ENCODE measurements at places on chromosomes 11 and 22.
A peak's percentile ranks its signal among the peaks of the same experiment; 100 is the strongest.

DNA sequence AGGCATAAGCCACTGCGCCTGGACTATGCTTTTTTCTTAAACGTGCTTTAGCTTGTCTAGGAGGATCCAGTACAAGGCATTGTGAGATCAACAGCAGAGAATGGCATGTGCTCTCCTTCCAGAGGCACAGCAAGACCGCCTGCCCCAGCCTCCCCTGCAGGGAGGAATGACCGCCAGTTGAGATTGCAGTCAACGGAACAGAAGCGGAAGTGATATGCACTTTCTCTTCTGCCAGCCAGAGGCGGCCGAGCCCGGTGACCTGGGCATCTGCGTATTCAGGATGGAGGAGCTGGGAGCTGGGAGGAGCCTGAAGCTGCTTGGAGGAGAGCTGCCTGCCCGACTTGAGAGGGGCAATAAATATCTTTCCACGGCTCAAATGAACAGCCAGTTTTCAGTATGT, 243.0 kb downstream of the CTTN start:
- no peak for DNase-seq

DNA sequence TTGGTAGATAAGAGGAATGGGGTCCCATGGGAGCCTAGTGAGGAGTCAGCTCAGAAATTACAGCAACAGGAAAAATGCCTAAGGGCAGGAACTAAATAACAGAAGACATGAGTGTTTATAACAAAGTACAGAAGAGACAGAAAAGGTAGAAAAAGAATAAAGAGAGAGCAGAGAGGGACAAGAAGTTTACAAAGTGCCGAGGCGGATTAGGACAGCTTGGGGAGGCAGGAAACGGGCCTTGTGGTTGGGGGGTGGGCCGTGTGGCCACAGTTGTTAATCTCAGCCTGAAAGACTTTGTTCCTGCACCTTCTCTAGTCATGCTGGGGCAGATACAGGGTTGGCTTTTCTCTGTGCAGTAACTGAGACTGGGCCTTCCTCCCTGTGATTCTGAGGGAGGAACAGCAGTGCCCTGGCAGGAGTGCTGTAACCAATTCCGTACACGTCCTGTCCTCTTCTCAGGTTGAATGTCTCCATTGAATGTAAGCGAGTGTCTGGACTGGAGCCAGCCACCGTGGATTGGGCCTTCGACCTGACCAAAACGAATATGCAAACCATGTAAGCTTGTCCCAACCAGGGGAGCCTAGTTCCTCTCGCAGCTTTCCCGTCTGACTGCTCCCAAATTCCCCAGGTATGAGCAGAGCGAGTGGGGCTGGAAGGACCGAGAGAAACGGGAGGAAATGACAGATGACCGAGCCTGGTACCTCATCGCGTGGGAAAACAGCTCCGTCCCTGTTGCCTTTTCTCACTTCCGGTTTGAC, 13.2 kb downstream of the NAA40 start:
- DNase-seq, result no peak

DNA sequence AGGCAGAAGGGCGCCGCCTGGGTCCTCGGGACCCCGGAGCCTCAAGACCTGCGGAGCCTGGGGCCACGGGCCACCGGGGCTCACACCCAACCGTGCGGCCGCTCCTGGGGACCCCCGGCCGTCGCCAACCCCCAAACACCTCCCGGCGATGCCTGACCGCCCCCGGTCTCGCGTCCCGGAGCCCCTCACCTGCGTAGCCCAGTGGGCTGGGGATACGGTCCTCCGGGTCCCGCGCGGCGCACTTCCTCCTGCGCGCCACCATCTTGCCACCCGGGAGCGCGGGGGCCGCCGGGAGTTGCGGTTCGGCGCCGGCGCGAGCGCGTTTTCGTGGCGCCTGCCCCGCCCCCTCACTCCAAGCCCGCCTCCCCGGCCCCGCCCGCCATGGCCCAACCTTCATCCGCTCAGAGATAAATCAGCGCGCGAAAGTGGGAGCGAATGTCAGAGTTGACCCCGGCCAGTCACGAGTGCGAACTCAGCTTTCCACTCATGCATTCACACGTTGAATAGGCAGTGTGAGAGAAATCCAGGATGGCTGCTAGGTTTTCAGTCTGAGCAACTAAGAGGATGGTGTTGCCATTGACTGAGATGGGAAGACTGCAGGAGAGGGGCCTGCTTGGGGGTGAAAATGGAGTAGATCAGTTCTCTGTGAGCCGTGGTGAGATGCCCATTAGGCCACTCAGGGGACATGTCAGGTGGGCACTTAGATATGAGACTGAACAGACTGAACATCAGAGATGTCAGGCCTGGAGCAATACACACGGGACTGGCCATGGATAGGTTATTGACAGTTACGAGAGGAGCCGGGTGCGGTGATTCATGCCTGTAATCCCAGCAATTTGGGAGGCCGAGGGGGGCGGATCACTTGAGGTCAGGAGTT, at the start of gene RRP7A:
Gene RRP7A (minus strand): TSS at position 272 of the 877 bp plus-strand sequence. CDS start 10 bp downstream, at position 262.
- peak; percentile 81 for DNase-seq

DNA sequence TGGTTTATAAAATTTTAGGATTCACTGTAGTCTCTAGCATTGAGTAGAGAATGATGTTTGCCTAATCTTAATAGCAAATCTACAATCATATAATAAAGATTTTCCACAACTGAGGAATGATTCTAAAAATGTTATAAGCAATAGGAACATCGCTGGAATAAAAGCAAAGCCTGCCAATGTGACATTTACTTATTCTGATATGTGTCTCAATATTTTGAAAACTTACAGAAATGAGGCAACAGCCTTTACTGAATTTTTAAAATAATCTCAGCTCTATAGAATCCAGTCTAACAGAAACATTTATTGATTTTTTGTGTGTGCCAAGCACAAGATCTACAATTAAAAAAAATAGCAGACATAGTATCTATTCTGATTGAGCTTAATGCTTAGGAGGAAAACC, 303.7 kb upstream of the CCDC179 start:
- no peak for DNase-seq

- DNase-seq, result no peak
Observed at GRCh38 chr11:30172883-30173311, 57.9 kb upstream of the FSHB start.

DNA sequence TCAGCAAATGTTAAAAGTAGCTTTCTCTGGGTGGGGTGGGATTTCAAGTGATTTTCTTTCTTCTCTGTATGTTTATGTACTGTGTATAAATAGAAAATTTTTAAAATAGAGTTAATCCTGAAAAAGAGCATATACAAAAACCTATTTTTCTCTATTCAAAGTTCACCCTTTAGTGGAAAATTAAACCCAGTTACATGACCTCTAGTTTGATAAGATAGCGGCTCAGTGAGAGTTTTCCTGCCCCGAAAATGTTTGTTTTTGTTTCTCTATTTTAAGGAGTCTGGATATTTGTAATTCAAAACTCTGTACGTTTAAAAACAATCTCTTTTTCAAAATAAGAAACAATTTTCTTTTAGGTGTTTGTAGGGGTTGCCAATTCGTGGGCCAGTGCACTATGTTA, 42.1 kb upstream of the PITPNB start:
- DNase-seq, result no peak

GRCh38 chr11:2883979-2884815, 1.4 kb downstream of the CDKN1C start:
- no peak for DNase-seq

DNA sequence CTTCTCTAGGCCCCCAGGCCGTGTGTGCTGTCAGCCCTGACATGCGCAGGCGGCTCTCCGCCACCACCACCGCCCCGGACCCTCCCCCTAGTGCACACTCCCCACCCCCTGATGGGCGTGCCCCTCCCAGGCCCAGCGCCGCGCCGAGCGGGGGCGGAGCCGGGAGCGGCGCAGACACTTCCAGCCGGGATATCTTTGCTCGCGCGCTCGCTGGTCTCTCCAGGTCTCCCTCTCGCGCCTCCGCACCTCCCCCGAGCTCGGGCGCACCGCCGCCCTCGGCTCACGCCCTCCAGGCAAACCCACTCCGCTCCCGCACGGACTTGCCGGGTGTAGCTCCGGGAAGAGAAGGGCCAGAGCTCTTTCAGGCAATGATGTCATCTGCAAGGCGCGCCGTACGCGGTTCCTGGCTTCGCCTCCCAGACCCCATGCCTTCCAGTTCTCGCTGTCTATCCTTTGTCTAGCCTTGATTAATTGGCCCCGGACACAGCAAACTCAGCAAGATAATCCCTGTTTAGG, at the start of gene SCN3B:
Gene SCN3B (minus strand): TSS at position 59 of the 516 bp plus-strand sequence. CDS start 823 bp downstream, outside the sequence.
- no peak for DNase-seq

- DNase-seq, result no peak
Observed at GRCh38 chr11:59728154-59728553, 14.5 kb upstream of the OR10V1 start.

GRCh38 chr11:46133119-46133518, 11.9 kb upstream of the PHF21A start:
- no peak for DNase-seq

DNA sequence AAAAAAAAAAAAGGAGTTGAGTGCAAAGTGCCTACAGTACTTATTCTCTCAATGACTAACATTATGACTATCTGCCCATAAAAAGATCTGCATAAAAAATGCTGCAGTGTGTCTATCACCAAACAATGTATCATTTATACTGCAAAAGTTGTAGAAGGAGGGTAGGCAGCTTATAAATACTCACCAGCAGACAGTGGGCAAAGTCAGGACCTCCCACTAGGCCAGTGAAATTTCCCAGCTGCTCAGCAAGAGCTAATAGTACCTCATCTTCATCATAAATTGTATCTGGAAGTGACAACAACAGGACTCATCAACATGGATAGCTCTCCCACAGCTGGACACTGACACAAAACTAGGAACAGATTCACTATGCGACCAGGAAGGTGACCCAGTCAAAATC, 1.6 kb downstream of the PPP2R1B start:
- no peak for DNase-seq

- no peak for DNase-seq
Observed at GRCh38 chr11:8867035-8867434, 44.0 kb upstream of the AKIP1 start.

DNA sequence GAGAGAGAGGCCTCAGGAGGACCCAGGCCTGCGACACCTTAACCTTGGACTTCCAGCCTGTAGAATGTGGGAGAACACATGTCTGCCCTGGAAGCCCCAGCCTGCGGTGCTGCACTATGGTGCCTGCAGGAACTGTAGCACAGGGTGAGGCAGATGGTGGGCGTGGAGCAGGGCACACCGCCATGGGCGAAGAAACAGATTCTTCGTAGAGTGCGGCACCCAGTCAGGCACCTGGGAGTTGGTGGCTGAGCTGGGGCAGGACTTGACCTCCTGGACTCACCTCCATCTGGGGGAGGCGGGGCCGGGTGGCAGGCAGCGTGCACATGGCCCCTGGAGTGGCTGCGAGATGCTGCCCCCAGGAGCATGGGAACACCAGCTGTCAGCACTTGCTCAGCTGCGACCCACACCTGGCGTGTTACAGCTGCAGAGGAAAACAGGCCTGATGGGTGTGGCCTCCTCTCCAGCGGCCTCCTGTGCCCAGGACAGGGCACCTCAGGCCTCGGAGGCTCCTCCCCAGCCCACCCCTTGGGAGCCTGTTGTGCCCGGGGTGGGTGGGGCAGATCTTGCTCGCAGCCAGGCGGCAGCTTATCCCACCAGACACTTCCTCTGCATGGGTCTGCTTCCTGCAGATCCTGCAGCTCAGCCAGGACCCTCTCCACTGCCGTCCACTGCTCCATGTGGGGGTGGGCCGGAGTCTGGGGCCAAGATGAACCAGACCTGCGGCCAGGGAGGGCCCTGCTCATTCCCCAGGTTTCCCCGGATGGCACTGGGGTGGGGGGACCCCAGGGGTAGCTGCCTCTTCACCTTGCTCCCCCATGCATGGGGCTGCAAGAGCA, 80.4 kb downstream of the MYEOV start:
- DNase-seq, result no peak

GRCh38 chr11:132158696-132159095, 788.3 kb downstream of the NTM start:
- no peak for DNase-seq

GRCh38 chr22:37566903-37567798, 6.9 kb downstream of the CDC42EP1 start:
- DNase-seq, result peak; percentile 86

Data from activated CD4-positive, alpha-beta T cell treated with anti-CD3 and anti-CD28 coated beads for 4 hours (primary cell).